Stimulated activated memory B cell treated with anti-CD40 and anti-IgM and Interleukin-4, amounts not matched to agents 10 μg/mL and 1 μg/mL and 100 μg/mL, for 72 hours (primary cell): ENCODE measurements at places on chromosomes 3 and 15.

DNA sequence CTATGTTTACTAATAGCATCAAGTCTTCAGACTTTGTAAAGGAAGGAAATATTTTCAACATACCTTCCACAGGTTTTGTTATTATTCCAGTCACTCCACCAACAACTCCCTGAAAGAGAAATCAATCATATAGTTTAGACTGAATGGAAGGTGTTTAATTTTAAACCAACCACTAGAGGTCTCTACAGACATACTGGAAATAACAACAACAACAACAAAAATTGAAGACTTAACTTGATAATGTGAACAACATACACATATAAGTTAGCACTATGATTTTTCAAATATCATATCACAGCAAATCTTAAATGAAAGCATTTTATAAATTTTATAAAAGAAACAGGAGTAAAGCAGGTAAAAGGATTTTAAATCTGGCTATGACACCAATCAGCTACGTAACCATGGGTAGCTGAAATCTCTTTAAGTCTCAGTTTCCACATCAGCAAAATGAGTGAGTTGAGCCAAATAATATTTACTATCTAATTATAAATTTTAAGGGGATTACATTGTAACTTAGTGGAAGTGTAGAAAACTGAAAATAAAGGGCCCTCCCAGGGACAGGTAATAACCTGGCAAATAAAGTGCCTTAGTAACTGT is 188.2 kb downstream of the VPS13C start:
- ATAC-seq = no peak

DNA sequence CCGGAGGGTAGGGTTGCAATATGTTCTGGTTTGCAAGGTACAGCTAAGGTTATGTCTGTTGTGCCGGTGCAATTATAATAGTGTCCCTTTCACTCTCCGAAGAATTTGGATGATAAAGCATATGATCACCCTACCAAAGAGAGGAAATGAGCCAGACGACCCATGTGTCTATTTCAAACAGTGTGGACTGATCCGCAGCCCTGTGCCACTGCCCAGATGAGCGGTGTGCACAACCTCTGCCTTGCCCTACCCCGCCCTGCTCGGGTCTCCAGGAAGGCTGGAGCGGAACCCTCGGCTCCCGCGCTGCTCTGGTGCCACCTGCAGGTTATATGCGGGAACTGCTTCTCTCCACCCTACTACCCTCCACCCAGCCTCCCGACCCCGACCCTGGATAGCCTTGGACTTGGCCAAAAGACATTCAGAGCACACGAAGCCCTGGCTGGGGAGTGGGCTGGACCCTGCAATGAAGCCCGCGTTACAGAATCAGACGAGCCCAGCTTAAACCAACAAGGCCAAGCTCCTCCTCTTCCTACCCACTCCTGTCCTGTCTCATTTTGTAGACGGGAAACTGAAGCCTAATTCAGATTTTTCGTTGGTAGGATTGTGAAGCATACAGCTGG is 68.4 kb upstream of the CHRNB4 start:
- peak; percentile 93 for ATAC-seq

GRCh38 chr15:93466380-93466779 is 377.4 kb upstream of the RGMA start:
- no peak for ATAC-seq

DNA sequence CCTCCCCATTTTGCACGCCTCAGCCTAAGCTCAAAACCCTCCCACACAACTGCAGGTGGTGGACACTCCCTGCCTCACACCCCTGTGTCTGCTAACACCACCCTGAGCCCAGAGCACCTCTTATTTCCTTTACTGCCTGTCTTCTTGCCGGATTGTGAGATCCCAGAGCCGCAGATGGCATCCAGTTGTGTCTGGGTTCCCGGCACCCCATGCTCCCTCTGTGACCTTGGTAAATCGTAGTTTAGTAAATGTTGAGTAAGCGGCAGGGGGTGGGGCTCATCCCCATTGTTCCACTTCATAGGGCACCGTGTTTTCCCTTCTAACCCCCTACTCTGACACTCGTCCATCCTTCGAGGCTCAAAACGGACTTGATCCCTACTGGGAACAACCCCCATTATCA is 14.9 kb downstream of the SPINT1 start:
- ATAC-seq = no peak

GRCh38 chr3:36650271-36650671 is 114.1 kb downstream of the DCLK3 start:
- ATAC-seq = no peak

GRCh38 chr3:154898443-154898842 is 181.7 kb upstream of the MME start:
- ATAC-seq = no peak
